ENCODE measurements at places on chromosomes 4 and X.
A peak's percentile ranks its signal among the peaks of the same experiment; 100 is the strongest.

DNA sequence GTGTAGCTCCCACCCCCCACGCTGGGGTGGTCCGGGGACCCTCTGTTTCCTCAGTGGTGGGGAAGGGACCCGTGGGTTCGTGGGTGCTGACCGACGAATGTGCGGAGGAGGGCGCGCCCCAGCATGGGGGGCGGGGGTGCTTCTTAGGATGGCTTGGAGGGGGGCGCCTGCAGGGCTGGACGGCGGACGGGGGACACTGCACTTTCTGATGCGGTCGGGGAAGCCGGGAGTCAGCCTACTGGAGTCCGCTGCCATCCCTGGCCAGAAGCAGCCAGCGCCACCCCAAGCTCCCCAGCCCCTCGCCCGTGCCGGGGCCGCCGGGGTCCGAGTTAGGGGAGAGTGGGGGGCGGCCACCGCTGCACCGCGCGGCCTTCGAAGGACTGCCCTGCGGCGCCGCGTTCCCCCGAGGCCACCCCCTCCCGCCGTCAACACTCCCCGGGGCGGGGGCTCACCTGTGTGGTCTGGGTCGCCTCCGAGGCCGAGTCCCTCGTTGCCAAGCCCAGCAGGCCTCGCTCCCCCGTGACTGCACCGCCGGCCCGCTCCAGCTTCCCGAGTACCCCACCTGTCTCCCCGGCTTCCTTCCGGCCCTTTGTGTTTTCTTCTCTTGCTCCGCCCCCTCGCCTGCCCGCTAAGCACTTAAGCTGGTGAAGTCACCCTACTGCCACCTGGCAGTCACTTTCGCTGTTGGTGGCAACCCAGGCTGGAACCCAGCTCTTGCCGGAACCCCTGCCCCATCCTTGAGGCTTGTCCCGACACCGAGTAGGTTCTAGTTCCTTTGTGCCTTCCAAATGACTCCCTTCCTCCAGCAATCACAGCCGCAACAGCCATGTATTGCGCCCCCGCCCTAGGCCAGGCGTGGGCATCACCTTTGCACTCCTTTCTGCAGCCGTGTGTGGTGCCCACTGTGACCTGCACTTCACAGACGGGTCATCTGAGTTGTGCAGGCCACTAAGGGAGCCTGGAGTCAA lies at the start of gene OCIAD2:
Gene OCIAD2 (minus strand): TSS at position 569 of the 968 bp plus-strand sequence. CDS start 2,225 bp downstream, outside the sequence.
- DNase-seq, result peak; percentile 96

- no peak for DNase-seq
Observed at GRCh38 chrX:34654696-34655490, 2.2 kb downstream of the TMEM47 start.

DNA sequence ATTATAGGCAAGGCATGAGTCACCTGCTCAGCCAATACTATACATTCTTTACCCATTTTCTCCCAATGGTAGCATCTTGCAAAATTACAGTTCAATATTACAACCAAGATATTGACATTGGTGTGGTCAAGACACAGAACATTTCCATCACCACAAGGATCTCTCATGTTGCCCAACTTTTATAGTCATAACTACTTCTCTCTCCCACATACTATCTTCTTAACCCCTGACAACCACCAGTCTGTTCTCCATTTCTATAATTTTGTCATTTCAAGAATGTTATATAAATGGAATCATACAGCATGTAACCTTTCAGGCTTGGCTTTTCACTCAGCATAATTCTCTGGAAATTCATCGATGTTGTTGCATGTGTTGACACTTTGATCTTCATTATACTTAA lies 144.9 kb downstream of the ENOX2 start:
- no peak for DNase-seq

- DNase-seq, result no peak
Observed at GRCh38 chrX:144006811-144007210, 122.9 kb downstream of the UBE2NL start.

DNA sequence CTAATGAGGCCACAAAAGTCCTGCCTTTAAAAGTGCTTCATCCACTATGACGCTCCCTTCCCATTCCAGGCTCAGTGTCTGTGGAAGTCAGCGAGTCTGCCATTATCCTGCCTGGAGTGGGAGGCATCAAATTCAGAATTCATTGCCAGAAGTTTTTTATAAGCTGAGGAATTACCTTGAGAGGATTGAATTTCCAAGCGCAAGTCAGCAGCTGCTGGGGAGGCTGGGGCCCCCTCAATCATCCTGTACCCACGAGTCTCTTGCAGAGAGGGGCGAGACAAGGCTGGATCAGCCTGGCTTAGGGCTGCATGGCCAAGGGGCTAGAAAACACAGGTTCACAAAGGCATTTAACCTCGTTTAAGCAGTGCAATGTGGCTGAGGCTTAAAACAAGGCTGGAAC lies 170.5 kb upstream of the NOCT start:
- DNase-seq, result no peak

DNA sequence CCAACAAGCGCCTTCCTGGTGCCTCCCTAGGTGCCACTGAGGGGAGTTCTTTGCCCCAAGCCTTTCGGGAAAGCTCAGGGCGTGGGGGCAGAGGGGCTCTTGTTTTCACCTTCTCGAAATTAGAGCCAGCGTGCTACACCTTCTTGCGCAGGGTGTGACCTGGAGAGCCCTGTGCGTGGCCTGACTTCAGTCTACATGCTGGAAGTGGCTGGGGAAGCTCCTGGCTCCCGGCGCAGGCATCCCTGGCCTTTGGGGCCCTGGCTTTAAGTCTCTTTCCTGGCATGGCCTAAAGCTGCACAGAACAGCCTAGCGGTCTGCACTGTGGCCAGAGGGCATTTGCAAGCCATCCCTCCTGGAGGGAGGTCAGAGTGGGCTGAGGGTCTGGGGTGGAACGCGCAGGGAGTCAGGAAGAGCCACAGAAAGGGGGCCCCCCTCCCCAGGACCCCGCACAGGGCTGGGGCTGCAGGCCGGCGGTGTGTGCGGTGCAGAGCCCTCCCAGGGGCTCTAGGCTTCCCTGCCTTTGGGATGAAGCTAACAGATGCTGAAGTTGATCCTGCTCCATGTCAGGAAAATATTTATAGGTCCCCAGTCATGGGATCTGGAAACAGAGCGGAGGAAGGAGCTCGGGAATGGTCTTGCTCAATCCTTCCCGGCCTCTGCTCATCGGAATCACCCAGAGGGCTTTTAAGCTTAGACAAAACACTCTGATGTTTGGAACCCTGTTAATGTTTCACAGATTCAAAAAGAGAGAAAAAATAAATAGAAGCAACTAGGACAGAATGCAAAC lies 781 bp upstream of the SPON2 start:
- no peak for DNase-seq

DNA sequence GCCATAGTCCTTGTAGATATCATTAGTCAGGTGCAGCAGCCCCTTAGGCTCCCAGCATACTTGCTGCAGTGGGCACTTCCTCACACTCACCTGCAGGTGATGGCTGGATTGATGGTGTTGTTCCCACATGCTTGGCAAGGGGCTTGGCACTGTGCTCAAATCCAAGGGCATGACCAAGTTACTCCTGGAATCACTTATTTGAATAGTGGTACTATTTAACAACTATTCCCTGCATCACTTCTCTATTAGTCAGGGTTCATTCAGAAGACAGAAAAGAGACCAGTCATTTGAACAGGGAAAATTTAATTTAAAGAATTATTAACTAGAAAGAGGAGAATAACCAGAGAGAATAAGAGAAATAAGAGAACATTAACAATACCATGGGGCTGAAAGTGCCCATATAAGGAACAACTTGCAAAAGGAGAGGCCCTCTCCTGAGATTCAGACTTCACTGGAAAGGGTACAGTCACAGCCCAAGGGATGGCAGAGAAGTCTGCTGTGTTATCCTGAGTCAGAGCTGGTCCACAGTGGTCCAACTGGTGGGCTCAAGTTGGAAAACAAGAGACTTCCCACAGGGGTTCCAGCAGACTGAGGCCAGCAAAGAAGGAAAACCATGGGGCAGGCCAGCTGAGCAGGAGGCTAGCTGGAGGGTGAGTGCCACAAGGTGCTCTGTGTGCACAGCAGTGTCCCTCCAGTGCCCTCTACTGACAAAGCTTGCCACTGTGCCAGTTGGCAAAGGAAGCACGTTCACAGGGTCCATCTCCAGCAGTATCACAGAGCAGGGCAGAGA lies 9.8 kb downstream of the SPP1 start:
- peak; percentile 61 for DNase-seq

- no peak for DNase-seq
Observed at GRCh38 chrX:10011261-10011931, 44.2 kb downstream of the CLDN34 start.

DNA sequence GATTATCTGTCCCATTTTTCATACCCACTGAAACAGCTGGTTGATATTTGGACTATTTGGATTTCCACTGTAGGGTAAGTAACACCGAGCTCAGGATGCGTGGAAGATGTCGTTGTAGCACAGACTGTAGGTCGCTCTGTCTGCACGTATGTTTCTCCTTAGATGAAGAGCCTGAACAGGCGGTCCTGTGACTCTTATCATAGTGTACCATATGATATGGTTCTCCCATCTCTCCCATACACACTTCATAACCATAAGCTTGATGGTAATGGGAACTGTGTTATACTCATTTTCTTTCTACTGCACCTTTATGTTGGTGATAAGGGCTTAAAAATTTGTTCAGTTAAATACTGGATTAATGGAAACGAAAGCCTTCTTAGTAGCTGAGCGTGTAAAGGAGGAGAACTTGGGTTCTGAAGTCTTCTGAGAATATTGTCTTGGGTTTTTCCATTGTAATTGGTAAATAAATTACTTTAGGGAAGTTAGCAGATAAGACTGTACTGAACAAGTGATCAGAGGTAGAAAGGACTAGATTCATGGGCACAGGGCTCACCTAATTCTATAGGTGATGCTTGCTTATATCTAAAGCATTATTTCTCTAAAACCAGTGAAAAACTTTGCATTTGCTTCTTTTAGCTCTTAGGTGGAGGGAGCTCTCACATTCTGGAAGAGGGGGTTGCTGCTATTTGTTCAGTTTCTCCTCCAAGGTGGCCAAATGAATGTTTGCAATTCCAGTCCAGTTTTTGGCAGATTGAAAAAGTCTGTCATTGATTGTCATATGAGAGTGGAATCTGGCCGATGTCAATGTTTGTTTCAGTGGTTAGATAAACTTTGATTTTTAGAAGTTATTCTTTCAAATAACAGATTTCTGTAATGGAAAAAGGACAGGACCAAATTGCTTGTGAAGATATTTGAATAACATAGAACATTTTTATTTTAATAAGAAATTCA lies 15.8 kb downstream of the SMAD1 start:
- DNase-seq, result no peak
